ENCODE measurements at places on chromosomes 3 and 15. TPM values are rescaled to one million over a fixed set of nuclear protein-coding genes. Genes with fewer than 3 reads are reported as not detected.

Gene ARRDC4
- total RNA-seq, result 6.9 TPM

Gene NCKIPSD
- 45.1 TPM for total RNA-seq

Gene SLC2A2
- total RNA-seq, result not detected

Gene CCR8
- total RNA-seq, result not detected

Gene C2CD4B
- total RNA-seq, result 1.5 TPM

Gene GABRR3
- not detected for total RNA-seq

Gene DNAJA4
- 10.3 TPM for total RNA-seq

Gene ATP8B4
- 4.5 TPM for total RNA-seq

Gene TUBGCP4
- total RNA-seq, result 18.0 TPM

Gene CHL1
- total RNA-seq, result 1.9 TPM

Gene HYAL1
- total RNA-seq, result 2.8 TPM

Gene ACTC1
- total RNA-seq, result 26.2 TPM

Gene ARGFX
- total RNA-seq, result not detected

Gene HLTF
- 87.6 TPM for total RNA-seq

Gene QRICH1
- 114 TPM for total RNA-seq

Gene PSMD6
- total RNA-seq, result 108 TPM

Gene IQCF5
- not detected for total RNA-seq

Gene MST1R
- total RNA-seq, result 3.7 TPM

Gene TWF2
- 123 TPM for total RNA-seq

Gene CIB1
- 11.2 TPM for total RNA-seq

Gene MOBP
- not detected for total RNA-seq

Gene ADIPOQ
- not detected for total RNA-seq

Gene HDGFL3
- total RNA-seq, result 67.1 TPM

Gene CCDC39
- total RNA-seq, result 0.52 TPM

Gene IQCH
- 1.0 TPM for total RNA-seq

Gene ITGB5
- total RNA-seq, result 269 TPM

Gene FBXL22
- total RNA-seq, result not detected

Gene C3orf20
- total RNA-seq, result not detected

Gene UTS2B
- not detected for total RNA-seq

Gene SLC22A13
- 0.66 TPM for total RNA-seq

Gene SH2D7
- total RNA-seq, result not detected

Gene PRSS50
- total RNA-seq, result 1.4 TPM

Gene RBP2
- not detected for total RNA-seq

Gene EOGT
- total RNA-seq, result 26.8 TPM

Gene EHHADH
- total RNA-seq, result 5.1 TPM

Gene BRK1
- 130 TPM for total RNA-seq

Gene RASGRF1
- 0.39 TPM for total RNA-seq

Gene ZNF385D
- 2.4 TPM for total RNA-seq

Gene IL16
- not detected for total RNA-seq

Gene PCSK6
- 6.7 TPM for total RNA-seq

Gene VILL
- 9.8 TPM for total RNA-seq

Gene C2CD4A
- 0.19 TPM for total RNA-seq

Gene GOLGA6L7
- not detected for total RNA-seq

Gene INKA1
- 4.0 TPM for total RNA-seq

Gene SIDT1
- 0.10 TPM for total RNA-seq

Gene GASK1A
- total RNA-seq, result 11.1 TPM

Gene C3orf22
- not detected for total RNA-seq

Gene BDH1
- total RNA-seq, result 11.2 TPM

Gene CCDC80
- 8.1 TPM for total RNA-seq

Gene LIPC
- not detected for total RNA-seq

Gene HRH1
- total RNA-seq, result 0.35 TPM

Gene VWA5B2
- 0.66 TPM for total RNA-seq

Gene RARB
- total RNA-seq, result 0.14 TPM

Gene ADCY5
- total RNA-seq, result 10.2 TPM

Gene GMNC
- 0.47 TPM for total RNA-seq

Gene TMEM158
- 16.9 TPM for total RNA-seq

Gene ITGA11
- total RNA-seq, result 0.03 TPM

Gene SERINC4
- total RNA-seq, result not detected

Gene PPARG
- total RNA-seq, result not detected

Gene MCF2L2
- total RNA-seq, result 9.0 TPM

All from GM23338 (cell line).